ENCODE measurements at places on chromosomes 6 and 20.

- DNase-seq = no peak
These were observed 476.7 kb upstream of the EPHA7 start for GRCh38 chr6:93896081-93896480.

GRCh38 chr6:47102331-47102730, 60.2 kb upstream of the ADGRF1 start:
- DNase-seq = no peak

DNA sequence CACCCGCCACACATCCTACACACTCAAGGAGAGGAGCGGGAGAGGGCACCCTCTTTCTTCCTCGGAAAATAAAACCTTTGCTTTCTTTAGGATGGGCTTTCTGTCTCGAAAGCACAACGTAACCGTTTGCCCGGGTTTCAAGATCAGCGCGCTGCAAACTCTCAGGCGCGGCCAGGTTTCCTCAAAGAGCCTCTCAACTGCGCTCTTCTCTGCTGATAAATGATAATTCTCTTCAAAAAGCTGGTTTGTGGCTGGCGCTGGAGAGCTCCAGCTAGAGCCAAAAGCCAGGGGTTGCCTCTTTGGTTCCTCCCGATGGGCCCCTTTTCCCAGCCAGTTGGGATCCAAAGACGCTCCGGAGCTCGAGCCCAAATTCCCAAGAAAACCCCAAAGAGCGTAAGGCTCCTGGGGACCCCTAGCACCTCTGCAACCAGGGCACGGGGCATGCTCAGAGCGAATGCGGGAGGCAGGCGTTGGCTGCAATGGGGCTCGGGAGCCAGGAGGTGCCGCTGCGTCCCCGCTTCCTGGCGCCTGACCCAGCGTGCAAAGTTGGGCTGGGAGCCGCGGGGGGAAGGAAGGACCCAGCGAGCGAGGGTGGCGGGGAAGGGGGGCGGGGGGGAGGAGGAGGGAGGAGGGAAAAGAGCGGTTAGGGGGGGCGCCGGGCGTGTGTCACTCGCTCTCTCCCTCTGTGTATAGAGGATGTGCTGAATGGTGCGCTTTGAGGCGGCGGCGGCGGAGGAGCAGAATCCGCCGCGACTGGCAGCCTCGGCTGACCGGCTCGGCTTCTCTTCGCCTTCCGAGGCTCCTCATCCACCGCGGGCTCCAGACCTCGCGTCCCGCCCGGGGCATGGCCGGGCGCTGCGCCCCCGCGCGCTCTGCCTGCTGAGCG, at the start of gene PLCB1:
PLCB1 (plus strand) TSS at position 669 of the 886 bp plus-strand sequence. CDS start 386 bp downstream, outside the sequence.
- no peak for DNase-seq

DNA sequence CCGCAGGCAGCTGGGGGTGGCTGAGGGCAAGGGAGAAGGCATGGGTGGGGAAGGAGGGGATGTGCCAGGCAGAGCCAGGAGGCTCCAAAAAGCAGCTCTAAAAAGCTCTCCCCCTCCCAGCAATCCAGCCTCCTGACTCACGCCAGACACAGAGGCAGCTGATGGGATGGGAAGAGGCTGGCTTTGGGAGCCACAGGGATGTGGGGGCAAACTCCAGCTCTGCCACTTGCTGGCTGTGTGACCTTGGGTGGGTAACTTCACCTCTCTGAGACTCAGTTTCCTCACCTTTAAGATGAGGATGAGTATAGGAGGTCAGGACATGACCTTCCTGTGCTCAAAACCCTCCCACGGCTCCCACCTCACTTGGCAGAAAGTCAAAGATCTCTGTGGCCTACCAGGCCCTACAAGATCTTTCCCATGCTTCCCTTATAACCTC, 148.9 kb downstream of the CEBPB start:
- peak; percentile 34 for DNase-seq

- no peak for DNase-seq
These were observed at the start of gene MAS1 for GRCh38 chr6:159890792-159891191. MAS1 (plus strand) TSS chr6:159890988; CDS start chr6:159906956, 15,968 bp downstream.

- no peak for DNase-seq
These were observed 362.9 kb upstream of the POU3F2 start for GRCh38 chr6:98471444-98471843.

GRCh38 chr6:4930025-4930691, 73.7 kb downstream of the RPP40 start:
- DNase-seq = no peak

DNA sequence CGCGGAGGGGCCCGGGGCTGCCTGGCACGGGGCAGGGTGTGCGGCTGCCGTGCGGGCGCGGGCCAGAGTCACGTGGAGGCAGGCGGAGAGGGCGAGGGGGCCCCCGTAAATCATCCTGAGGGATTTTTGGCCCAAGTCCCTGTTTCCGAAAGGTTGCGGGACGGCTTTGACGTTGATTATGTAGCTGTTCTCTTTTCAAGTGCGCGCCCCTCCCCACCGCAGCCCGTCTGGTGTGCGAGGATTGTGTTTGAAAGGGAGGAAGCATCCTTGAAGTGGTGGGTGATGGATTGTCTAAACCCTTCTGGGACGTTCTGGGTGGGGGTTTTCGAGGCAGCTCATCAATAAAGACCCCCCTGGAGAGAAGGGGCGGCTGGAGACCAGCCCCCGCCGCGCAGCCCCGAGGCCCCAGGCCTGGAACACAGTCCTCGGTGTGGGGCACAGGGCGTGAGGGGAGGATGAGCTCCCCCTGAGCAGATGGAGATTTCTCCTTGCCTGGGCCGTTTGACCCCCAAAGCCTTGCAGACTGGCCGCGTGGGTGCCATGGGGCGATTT, 7.0 kb upstream of the FOXF2 start:
- DNase-seq = no peak

GRCh38 chr6:113205553-113205952, 651.6 kb upstream of the MARCKS start:
- DNase-seq = no peak

DNA sequence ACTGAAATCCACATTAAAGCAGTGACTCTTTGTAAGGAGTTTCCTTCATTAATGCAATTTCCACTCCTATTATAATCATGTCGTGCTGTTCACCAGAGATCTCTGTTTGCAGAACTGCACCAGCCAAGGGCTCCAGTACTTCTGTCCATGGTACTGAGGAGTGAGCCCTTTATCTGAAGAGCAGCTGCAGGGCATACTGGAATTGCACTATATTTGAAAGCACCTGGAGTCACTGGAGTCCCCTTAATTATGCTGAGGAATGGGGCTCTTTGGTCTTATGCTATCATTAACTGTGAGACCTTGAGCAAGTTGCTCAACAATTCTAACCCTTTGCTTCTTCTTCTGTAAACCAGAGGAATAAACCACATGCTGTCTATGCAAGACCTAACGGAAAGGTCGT, 61.7 kb upstream of the NUP153 start:
- no peak for DNase-seq

- no peak for DNase-seq
These were observed 56.7 kb downstream of the APCDD1L start for GRCh38 chr20:58458342-58459057.
